ENCODE measurements at places on chromosomes 4 and X.
A peak's percentile ranks its signal among the peaks of the same experiment; 100 is the strongest.

DNA sequence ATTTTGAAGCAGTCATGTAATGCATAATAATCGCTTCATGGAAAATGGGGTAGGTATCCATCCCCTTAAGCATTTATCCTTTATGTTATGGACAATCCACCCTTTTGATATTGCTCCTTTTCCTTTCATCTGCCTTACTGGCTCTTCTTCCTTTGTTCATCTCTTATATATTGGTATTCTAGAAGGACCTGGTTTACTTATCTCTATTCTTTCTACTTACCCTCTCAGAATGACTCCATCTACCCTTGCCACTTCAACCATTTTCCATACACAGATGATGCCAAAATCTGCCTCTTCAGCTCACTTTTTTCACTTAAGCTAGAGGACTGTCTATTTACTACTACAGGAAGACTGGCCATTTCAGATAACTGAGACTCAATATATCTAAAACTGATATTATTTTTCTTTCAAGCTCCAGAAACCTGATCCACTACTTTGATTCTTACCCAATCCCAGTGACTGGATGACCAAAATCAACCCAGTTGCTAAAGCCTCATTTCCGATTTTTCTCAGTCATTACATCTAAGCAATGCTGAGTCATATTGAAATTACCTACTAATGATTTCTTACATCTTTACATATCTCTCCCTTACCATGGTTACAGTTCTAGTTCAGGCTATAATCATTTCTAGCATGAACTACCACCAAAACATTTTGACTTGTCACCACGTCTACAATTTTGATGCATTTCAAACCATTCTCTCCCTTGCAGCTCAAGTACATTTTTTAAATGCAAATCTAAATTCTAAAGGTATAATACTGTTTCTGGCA is 93.7 kb downstream of the FAAH2 start:
- no peak for DNase-seq

GRCh38 chrX:103211012-103211715 is 3.7 kb upstream of the BEX4 start:
- peak; percentile 42 for DNase-seq

GRCh38 chrX:102515975-102516941 is at the start of gene TMSB15A:
TMSB15A (minus strand) TSS chrX:102516739.
- peak; percentile 4 for DNase-seq

DNA sequence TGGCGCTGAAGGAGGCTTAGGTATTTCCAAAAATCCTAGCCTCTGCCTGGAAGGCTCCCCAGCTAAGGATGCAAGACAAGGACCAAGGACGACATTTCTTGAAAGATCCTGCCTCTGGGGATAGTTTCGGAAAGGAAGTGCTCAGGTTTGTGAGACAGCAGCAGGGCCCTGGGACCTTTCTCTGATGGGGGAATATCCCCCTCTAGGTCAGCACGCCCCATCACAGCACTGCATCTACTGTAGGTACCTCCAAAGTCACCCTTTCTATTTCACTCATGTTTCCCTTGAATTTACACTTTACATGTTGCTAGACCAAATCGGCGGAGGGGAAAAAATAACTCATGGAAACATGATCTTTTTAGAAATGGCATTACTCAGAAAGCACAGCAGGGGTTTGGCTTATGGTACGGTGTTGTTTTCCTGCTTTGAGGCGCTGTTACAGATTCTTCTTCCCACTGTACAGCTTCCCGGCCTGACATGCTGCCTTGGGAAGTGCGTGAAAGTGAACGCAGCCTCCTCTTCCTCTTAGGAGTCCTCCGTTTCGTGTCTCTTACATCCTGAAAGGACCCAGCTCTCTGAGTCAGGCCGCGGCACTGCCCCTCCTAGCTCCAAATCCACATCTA is 77.2 kb upstream of the DHRSX start:
- no peak for DNase-seq

- no peak for DNase-seq
Measured at GRCh38 chrX:643241-643595, 12.6 kb downstream of the SHOX start.

DNA sequence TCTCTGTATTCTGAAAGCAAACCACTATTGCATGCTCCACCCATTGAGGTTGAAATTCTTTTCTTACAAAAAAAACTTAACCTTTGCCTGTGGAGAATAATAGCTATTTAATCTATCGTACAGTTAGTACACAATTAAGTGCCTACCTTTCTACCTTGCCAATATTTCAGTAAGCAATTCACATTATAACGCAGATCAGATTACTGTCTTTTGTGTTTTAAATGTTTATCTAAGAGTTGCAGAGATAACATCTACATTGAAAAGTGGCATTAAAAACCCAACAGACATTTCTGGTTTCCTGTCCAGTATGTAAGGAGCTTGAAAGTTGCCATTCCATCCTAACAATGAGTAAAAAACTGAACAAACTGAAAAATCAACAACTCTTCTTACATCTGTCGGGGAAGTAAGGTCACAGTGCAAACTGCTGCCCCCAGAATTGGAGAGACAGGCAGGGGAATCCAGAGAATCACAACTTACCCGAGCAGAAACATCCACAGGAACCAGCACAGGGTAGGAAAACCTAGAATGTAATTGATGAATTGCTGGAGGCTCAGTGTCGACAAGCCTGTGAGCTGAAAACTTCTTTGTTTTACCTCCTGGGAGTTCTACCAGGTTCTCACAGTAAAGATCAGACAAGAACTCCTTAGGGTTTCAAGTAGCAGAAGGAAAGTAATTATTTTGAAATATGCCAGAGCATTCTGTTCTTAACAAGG is 27.3 kb upstream of the ACSL4 start:
- no peak for DNase-seq

- no peak for DNase-seq
Measured at GRCh38 chr4:103998756-103999155, 279.0 kb upstream of the TACR3 start.

GRCh38 chr4:32503241-32503640 is 1783.1 kb downstream of the PCDH7 start:
- no peak for DNase-seq

DNA sequence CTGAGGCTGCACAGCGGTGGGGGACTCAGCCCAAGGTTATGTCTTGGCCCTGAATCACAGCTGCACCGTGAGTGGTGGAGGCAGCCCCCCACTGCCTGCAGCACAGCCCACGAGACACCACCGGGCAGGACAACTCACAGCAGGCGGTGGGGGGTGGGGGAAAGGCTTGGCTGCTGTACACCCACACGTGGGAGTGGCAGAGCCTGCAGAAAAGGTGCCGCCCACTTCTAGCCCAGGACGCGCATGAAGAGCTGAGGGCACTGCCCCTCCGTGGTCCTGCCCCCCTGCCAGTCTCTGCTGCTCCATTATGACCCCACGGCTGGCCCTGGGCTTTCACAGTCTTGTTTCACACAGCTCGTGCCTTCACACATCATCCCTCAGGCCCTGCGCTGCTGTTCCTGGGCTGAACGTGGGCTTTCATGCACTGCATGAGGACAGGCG is 40.8 kb downstream of the FGFRL1 start:
- no peak for DNase-seq

DNA sequence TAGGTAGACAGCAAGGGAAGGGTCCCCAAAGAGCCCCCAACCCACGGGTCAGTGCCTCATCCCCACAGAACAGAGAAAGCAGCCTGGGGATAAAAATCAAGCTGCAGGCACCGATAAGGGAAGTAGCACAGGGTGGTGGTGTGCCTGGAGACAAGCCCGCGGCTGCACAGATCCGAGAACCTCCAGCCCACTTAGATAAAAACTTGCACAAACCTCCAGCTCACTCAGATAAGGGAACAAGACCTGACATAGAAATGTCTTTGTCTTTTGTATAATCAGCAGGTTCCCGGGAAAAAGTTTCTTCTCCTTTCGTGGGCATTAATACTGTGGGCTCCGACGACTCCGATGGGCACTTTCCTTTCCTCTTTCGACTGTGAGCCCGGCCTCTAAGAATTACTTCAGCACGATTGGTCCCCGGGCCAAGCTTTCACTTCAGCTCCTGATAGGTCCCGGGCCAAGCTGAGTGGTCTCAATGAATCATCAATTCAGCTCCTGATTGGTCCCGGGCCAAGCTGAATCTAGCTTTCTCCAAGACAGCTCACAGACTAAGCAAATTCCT is 32.4 kb downstream of the PRDX4 start:
- DNase-seq, result peak; percentile 58

- DNase-seq, result no peak
Measured at GRCh38 chr4:67785528-67785927, 31.3 kb upstream of the GNRHR start.

DNA sequence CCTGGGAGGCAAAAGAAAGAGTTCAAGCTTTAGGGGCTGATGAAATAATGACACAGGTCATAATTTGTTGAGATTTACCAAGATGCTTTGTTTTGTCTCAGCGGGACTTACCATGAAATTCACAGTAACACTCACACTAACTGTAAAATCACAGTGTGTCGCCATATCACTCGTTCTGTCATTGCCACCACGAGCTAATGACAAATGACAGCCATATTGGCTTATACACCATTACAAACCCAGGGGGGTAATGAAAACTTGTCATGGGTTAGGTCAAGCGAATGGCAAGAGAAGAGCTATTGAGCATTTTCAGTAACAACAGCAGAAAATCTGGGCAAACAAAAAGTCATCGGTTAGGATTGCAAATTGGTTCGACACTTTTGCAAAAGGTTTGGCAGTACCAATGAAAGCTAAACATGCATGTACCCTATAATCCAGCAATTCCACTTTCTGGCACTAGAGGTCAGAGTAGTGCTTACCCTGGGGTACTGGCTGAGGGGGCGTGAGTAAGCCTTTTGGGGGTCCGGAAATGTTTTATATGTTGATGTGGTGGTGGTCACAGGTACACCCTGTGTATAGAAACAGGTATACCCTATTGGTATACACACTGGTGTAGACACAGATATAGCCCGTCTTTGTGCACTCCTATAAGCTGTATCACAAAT is 83.9 kb upstream of the RAI2 start:
- DNase-seq, result peak; percentile 3

DNA sequence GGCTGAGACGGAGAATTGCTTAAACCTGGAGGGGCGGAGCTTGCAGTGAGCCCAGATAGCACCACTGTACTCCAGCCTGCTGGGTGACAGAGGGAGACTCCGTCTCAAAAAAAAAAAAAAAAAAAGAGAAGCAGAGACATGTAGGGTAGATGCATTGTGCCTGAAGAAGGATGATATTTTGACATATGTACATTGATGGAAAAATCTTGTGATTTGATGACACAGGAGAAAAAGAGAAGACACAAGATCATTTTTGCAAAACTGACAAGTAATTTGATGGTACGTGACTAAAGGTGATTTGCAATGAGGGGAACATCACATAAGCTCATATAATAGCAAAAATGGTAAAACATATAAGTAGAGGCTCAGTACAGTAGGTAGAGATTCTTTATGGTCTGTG is 340.1 kb upstream of the FSTL5 start:
- no peak for DNase-seq

- DNase-seq, result no peak
Measured at GRCh38 chrX:26192204-26192603, at the start of gene MAGEB6. MAGEB6 (plus strand) TSS chrX:26192440; CDS start chrX:26193847, 1,407 bp downstream.

- DNase-seq, result no peak
Measured at GRCh38 chr4:29805245-29805644, 914.9 kb upstream of the PCDH7 start.
